ENCODE measurements at places on chromosomes 2 and 18.

GRCh38 chr2:230928701-230929380 lies 3.8 kb upstream of the GPR55 start:
- DNase-seq: no peak

- no peak for DNase-seq
Measured at GRCh38 chr18:9786631-9787030, 78.5 kb downstream of the RAB31 start.

DNA sequence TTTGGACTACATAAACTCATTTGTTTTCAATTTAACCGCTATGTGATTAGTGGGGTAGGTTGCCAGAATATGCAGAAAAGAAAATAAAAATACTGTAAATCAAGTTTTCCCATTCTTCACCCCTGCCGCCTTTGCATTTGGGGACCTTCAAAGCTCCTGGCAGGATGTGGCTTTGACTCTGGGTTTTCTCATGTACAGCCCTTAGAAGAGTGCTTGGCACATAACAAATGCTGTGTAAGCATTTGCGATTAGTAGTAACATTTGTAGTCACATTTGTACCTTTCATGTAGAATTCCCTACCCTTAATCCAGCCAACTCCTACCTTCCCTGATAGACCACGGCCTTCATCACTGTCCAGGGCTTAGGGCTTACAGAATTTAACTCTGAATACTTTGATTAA lies 262.6 kb downstream of the MREG start:
- no peak for DNase-seq

DNA sequence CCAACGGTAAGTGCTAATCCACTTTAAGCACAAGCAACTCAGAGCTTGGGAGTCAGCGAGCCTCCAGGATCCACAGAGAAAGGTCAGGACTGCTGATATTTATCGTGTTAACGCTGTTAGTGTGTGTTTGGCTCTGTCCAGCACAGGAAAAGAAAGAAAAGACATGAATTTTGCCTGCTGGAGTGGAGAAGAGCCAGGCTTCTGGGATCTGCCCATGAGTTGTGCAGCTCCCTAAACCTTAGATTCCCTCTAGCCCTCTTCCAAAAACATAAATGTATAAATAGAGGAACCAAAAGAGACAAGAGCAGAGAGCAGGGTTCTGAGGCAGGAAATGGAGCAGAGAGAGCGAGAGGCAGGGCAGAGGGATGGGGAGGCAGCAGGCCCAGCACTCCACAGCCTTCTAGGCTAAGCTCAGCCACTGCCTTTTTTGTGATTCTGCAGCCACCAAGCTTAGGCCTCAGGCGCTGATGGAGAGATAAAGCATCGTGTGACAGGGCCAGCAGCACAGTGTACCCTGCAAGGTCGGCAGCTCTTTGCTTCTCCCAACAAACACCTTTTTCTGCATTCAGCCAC lies 14.5 kb upstream of the MAT2A start:
- no peak for DNase-seq

GRCh38 chr2:20595439-20596192 lies 55.3 kb downstream of the HS1BP3 start:
- no peak for DNase-seq

GRCh38 chr2:102505290-102505689 lies 32.3 kb downstream of the SLC9A4 start:
- DNase-seq: no peak

GRCh38 chr2:71332435-71332796 lies 834 bp downstream of the ZNF638 start:
- DNase-seq: no peak

- no peak for DNase-seq
Measured at GRCh38 chr2:193806088-193806774, 1611.5 kb upstream of the TMEFF2 start.

GRCh38 chr2:28654663-28655320 lies 96.8 kb upstream of the PPP1CB start:
- DNase-seq: no peak

DNA sequence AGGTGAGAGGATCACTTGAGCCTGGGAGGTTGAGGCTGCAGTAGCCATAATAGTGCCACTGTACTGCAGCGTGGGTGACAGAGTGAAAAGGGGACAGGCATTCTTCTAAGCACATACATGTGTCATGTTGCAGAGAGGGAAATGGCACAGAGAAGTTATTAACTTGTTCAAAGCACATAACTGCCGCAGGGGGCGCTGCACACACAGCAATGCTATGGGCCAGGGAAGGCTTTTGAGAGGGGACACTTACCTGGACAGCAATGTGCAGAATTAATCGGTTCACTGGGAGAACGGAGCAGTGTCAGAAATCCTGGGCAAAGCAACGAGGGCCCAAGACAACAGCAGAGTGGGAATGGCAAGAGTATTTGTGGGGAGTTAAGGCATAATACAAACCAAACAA lies 2.4 kb downstream of the SCYGR8 start:
- DNase-seq: no peak

- DNase-seq: no peak
Measured at GRCh38 chr18:51621113-51621863, 423.8 kb upstream of the MEX3C start.

- no peak for DNase-seq
Measured at GRCh38 chr2:1479346-1479745, 66.1 kb downstream of the TPO start.

GRCh38 chr2:43542285-43542933 lies 53.4 kb downstream of the THADA start:
- no peak for DNase-seq

- no peak for DNase-seq
Measured at GRCh38 chr2:134368009-134368817, 114.3 kb downstream of the MGAT5 start.

DNA sequence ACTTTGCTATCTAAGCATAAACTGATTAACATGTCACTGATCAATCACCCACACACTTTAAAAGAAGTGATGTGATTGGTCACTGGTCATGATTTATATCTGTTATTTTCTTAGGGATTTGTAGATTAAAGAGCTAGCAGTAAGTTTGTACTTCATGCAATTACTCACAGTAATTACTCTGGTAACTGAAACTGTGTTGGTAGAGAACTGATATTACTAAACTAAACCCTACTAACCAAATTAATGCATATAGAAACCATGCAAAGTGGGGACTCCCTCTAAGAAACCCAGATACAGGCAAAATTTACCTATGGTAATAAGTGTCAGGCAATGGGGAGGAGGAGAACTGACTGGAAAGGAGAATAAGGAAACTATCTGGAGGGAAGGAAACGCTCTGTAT lies 44.8 kb upstream of the C2orf15 start:
- DNase-seq: no peak

- DNase-seq: no peak
Measured at GRCh38 chr2:19346983-19347618, 11.3 kb downstream of the OSR1 start.

DNA sequence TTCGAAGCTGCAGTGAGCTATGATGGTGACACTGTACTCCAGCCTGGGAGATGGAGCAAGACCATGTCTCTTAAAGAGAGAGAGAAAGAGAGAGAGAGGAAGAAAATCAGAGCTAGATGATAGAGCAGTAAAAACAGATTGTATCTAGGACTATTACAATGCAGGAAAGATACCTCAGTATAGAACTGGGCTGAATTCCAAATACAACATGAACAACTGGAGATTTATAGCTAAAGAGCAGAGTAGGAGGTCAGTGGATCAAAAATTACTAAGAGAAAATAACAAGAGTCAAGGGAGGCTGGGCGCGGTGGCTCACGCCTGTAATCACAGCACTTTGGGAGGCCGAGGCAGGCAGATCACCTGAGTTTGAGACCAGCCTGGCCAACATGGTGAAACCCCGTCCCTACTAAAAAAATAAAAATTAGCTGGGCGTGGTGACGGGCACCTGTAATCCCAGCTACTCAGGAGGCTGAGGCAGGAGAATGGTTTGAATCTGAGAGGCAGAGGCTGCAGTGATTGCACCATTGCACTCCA lies 100.7 kb upstream of the MSH6 start:
- no peak for DNase-seq

DNA sequence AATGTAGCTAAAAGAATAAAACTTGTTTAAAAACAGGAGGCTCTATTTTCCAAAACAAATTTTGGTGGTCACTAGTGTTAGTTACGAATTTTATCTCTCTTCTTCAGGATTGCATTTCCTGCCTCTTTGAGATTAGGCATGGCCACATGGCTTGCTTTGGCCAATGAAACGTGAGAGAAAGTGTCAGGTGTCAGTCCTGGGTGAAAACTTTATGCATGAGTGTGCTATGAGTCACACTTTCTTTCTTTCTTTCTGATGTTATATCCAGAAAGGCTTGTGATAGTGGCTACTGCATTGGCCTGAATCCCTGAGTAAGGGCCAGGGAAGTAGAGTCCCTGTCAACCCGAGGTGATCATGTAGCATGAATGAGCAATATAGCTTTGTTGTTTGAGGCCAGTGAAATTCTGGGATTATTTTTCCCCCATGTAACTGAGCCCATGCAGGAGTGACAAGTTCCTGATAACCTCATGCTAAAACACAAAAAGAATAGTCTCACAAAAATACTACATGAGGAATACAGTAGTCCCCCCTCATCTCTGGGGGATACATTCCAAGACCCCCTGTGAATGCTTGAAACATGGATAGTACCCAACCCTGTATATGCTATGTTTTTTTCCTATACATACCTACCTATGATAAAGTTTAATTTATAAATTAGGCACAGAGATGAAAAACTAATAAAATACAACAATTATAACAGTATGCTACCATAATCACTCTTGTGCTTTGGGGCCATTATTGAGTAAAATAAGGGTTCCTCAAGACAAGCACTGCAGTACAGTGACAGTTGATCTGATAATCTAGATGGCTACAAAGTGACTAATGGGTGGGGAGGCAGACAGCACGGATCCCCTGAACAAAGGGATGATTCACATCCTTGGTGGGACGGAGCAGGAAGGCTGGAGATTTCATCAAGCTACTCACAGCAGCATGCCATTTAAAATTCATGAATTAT lies 109.5 kb downstream of the CDC42EP3 start:
- no peak for DNase-seq

DNA sequence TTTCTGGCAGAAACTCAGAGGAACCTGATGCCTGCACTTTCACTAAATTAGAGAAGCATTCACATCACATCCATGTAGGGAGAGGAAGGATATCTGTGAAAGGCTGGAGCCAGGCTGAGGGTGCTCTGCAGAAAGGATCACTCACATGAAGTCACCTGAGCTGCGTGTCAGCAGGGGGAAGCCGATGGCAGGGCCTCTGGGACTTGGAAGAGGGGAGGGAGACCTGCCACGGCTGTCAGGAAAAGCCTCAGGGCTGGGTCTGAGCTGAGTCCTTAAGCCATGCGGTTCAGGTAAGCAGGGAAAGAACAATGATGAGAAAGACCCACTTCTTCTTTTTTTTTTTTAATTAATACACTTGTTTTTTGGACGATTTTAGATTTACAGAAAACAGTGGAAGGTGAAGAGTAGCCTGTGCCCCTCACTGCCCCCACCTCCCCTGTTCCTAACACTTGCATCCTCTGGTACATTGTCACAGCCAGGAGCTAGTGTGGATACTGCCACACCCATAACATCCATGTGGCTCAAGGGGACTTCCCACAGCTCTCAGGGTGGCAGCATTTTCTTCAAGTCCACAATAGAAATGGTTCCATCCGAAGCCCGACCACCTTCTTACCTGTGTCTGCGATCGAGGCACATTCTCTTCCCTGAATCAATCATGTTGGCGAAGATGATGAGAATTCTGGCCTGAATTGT lies 156.5 kb upstream of the TPO start:
- DNase-seq: no peak

DNA sequence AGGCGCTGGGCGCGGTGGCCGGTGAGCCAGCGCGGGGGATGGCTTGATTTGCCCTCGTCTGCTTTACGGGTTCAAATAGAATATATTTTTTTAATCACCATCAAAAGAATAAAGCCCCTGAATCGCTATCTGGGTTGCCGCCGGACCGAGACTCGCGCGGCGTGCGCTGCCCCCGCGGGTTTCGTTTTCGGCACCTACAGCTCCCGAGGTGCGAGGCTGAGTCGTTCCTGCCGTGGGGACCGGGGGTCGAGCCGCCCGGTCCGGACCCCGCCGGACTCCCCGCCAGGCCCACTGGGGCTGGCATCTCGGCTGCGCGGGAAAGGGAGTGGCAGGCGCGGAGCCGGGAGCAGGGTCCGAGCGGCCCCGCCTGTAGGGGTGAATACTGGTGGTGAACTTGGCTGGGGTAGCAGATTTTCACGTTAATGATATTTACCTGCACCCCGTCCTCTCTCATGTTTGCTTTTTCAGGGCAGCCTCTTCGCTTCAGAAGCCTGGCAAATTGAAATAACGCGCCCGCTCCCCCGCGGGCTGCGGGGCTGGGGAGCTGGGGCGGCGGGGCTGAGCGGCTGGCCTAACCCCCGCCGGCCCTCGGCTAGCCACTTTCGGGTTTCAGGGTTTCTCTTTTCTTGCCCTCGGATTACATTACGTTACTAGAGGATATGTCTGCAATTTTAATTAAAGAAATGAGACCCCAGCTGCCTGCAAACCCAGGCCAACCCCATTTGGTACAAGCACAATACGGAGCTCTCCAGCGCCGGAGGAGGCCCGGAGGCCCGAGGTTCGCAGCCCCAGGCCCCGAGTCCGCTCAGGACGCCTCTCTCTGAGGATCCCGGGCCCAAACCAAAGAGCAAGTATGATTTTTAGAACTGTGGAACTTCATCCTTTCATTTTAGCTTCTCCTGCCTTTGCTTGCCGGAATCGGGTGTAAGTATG lies 1.7 kb upstream of the CELF4 start:
- DNase-seq: no peak

- no peak for DNase-seq
Measured at GRCh38 chr2:42888321-42889245, 96.2 kb upstream of the HAAO start.

GRCh38 chr2:190599546-190600220 lies 49.2 kb upstream of the NAB1 start:
- no peak for DNase-seq

DNA sequence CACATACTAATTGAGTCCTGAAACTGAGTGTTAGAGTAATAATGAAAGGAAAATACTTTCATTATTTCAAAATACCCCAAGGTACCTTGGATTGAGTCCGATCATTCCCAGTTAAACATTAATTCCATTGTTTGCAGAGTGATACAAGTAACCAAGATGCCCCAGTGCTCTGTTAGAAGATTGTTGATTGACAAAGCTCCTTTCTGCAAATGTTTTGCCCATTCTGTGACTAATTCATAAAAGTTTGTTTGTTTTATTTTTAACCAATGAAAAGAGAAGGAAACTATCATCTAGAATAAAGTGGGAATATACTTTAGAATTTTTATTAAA lies 124.0 kb downstream of the GULP1 start:
- DNase-seq: no peak

DNA sequence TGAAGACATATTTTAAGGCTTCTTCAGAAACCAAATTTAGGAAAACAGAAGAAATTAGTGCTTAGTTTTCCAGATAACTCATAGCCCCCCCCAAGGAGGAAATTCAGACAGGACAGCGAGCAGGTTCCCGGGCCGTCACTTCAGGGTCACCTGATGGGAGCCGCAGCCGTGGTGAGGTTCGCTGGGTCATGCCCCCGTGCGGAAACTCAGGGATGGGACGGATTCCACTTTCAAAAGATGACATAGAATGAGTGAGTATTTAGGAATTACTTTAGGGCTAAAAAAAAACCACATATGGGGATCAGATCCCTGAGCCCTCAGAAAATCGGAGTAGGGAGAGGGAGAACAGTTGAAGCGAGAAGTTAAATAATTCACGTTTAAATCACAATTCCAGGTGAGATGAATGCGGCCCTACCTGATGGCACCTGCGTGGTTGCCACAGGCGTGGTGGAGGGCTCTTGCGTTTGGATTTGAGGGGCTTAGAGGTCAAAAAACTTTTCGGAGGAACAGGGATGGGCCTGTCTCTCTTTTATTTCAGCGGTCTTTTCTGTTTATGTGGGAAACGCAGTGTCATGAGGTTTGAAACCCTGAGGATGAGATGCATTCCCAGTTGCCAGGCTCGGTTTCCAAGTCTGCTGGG lies 114.4 kb downstream of the NFATC1 start:
- no peak for DNase-seq

GRCh38 chr2:3192920-3193319 lies 184.7 kb downstream of the EIPR1 start:
- no peak for DNase-seq
